Stimulated activated CD8-positive, alpha-beta memory T cell treated with anti-CD3 and anti-CD28 coated beads, Interleukin-4, amount 100 ng/mL, for 4 hours (primary cell): ENCODE measurements at places on chromosomes 7 and 10.

- no peak for DNase-seq
Observed at GRCh38 chr7:100825215-100825671, 2.1 kb downstream of the EPHB4 start.

GRCh38 chr10:115417585-115418265, 324.6 kb downstream of the ATRNL1 start:
- DNase-seq, result no peak

GRCh38 chr10:59016043-59016442, 160.4 kb upstream of the PHYHIPL start:
- no peak for DNase-seq

- DNase-seq, result no peak
Observed at GRCh38 chr7:45923290-45923689, 2.2 kb upstream of the IGFBP3 start.

GRCh38 chr10:21161090-21161625, 264.0 kb upstream of the NEBL start:
- DNase-seq, result no peak

GRCh38 chr7:102934701-102935100, 21.9 kb downstream of the LRRC17 start:
- DNase-seq, result no peak

- no peak for DNase-seq
Observed at GRCh38 chr10:67175354-67175753, 249.5 kb downstream of the LRRTM3 start.

DNA sequence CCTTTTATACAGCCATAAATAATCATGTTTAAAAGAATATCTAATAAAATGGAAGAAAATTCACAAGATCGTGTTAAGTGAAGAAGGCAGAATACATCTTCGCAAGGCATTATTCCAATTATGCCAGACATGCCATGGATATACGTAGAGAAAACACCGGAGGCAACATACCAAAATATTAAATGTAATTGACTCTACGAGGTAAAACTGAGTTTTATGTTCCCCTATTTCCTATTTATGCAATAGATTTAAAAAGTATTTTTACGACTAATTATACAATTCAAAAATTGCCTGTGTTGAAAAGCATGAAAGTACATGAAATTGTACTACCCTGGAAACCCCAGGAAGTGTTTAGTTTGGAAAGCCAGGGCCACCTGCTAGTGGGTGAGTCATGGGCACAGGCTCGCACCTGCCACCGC, 936 bp upstream of the REPIN1 start:
- DNase-seq, result no peak

DNA sequence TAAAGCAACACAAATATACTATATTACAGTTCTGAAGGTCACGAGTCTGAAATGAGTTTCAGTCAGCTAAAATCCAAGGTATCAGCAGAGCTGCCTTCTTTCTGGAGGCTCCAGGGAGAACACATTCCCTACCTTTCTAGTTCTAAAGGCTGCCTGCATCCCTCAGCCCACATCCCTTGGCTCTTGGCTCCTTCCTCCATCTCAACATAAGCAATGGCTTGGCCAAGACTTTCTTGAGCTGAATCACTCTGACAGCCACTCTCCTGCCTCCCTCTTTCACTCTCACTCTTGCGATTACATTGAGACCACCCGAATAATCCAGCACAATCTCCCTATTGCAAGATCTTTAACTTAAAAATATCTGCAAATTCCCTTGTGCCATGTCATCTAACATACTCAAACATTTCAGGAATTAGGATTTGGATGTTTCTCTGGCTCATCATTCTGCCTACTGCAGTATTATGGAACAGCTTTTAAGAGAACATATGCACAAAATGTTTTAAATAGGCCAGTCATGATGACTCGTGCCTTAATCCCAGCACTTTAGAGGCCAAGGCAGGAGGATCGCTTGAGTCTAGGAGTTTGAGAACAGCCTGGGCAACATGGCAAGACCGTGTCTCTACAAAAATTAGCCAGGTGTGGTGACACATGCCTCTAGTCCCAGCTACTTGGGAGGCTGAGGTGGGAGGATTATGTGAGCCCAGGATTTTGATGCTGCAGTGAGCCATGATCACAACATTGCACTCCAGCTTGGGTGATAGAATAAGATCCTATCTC, 144.2 kb upstream of the VSTM2A start:
- no peak for DNase-seq

- DNase-seq, result no peak
Observed at GRCh38 chr7:155526225-155526624, 20.1 kb downstream of the CNPY1 start.

- DNase-seq, result no peak
Observed at GRCh38 chr10:125475815-125476214, 207.1 kb downstream of the TEX36 start.

DNA sequence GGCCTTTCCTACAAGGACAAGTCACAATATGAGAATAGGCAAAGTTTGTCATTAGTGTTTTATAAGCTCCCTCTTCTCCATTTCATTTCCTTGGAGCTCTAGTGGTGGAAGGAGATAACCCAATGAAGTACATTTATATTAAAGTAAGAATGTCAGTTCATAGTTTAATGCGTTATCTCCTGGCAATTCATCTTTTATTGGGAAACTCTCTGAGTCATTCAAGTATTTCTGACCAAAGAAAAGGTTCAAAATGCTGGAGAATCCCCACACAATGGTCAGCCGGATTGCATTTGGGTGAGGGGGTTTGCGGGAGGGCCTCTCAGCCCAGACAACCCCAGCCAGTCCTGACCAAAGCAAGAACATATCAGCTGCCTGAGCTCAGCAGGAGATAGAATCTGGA, 321.5 kb upstream of the NRP1 start:
- DNase-seq, result no peak

GRCh38 chr10:96921655-96922054, 89.6 kb downstream of the LCOR start:
- DNase-seq, result no peak

DNA sequence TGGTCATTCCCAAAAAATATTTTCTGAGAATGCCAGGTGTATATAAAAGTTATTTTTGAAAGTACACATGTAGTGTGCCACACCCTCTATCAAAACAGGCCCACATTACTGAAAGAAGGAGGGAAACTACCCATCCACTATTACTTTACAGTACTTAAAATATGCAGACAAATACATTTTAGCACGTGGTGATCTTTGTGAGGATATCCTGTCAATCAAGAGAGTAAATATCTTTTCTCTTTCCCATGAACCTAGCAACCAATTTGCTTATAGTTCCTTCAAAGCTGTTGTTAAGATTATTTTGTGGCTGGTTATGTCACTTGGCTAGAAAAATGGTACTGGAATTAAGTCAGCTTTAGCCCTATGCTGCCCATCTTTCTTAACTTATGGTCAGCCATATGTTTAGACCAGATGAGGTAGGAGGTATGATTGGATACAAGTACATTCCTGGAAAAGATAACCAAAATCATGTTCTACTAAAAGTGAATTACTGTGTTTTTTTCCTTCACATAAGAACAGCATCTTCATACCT, 70.1 kb downstream of the AUTS2 start:
- DNase-seq, result no peak

GRCh38 chr10:132134241-132135052, 52.3 kb upstream of the DPYSL4 start:
- DNase-seq, result no peak

GRCh38 chr10:3708852-3709251, 76.2 kb downstream of the KLF6 start:
- no peak for DNase-seq

GRCh38 chr7:28408960-28409715, 3.2 kb upstream of the CREB5 start:
- DNase-seq, result peak; percentile 43

DNA sequence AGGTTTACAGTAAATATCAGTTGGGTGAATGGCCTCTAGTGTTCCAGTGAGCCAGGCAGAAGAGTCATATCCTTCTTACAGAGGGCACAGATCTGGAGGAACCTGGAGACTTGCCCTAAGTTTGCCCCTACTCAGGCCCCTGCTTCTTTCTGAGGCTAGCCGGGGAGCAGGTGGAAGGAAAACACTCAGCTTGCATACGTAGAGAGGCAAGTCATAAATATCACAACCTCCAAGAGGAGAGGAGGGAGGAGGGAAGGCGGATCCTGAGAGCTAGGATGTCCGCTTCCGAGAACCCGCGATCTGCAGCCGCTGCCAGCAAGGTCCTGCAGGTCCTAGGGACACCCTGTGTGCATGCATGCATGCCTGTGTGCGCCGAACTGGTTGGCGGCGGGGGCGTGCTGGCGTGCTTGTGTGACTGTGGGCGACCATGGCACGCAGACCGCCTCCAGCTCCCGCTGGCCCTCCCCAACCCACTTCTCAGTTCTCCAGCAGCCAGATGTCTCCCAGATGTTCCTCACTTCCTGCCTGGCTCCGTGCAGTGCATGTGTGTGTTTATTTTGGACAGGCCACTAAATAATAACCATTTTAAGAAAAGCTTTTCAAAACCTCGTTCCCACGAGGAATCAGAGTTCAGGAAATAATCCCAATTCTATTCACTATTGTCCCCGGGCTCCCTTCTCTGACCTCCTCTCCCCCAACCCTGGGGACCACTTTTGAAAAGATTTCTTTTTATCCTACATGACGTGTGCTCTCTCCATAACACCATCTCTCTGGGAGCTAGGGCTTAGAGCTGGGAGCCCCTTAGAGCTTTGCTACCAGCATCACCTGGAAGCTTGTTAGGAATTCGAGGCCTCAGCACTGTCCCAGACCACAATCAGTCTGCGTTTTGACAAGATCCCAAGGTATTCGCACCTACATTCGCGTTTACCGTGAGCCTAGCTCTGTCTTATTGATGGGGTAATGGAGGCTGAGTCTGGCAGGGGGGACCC, 32.4 kb downstream of the UNC5B start:
- DNase-seq, result no peak

GRCh38 chr10:122441961-122442360, 12.5 kb upstream of the ARMS2 start:
- no peak for DNase-seq

DNA sequence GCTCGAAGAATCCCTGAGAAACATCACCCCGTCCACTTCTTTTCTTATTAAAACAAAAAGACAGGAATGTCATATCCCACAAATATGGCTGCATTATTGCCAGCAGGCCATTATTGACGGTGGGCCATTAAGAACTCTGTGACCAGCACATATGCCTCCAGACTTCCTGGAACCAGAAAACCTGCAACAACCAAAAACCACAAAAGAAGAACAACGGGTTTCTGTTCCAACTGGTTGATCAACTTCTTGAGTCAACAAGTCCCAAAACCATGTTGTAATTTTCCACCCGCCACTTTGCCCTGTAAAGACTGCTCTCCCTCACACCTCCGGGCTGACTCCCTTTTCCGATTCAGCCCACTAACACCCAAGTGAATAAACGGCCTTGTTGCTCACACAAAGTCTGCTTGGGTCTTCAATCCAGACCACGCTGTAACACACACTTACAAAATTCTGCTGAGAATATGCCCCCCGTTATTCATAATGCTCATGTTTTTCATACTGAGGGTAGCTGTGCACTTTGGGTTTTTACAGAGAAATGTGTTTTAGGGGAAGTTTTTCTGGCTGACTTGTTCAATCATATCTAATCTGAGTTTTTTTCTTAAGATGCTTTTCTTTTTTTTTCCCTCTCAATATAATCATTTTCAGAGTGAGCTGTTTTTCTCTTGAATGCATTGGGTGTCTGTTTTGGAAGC, 20.7 kb downstream of the ZNF107 start:
- DNase-seq, result no peak

- no peak for DNase-seq
Observed at GRCh38 chr7:130398526-130399090, 18.3 kb downstream of the CPA1 start.

DNA sequence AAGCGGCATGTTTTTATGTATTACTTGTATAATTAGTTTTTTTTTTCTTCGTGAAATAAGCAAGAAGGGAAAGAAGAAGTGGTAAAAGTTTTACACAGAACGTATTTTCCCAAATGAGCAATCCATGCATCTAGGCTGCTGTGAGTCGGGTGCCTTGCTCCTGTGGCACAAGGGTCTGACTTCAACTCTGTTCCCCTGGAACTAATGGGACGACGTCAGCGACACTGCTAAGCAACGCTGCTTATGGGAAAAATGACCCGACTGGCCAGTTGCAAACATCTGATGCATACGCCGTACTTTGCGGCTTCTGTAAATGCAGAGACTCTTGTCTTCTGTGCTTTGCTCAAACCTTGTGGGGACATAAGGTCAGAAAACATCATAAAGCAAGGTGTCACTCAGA, 66.3 kb downstream of the MPP7 start:
- no peak for DNase-seq

GRCh38 chr7:5776894-5777660, 4.4 kb downstream of the RNF216 start:
- DNase-seq, result no peak

- DNase-seq, result no peak
Observed at GRCh38 chr10:131816941-131817700, 83.7 kb upstream of the PPP2R2D start.

DNA sequence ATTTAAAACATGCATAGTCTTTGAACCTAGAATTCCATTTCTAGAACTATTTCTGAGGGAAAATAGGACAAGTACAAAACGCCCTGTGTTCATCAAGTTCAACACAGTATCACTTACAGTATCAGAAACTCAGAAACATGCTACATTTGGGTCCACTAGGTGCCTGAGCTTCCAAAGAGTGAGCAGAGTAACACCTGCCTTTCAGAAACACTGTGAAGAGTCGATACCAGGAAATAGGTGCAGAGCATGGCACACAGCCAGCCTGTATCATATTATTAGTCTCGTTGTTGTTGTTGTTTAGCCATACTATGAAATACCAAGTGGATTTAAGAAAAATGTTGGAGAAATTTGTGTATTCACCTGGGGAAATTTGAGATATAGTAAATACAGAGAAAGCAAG, 392.1 kb upstream of the MGMT start:
- no peak for DNase-seq

- no peak for DNase-seq
Observed at GRCh38 chr7:3980300-3980643, 679.2 kb downstream of the SDK1 start.

DNA sequence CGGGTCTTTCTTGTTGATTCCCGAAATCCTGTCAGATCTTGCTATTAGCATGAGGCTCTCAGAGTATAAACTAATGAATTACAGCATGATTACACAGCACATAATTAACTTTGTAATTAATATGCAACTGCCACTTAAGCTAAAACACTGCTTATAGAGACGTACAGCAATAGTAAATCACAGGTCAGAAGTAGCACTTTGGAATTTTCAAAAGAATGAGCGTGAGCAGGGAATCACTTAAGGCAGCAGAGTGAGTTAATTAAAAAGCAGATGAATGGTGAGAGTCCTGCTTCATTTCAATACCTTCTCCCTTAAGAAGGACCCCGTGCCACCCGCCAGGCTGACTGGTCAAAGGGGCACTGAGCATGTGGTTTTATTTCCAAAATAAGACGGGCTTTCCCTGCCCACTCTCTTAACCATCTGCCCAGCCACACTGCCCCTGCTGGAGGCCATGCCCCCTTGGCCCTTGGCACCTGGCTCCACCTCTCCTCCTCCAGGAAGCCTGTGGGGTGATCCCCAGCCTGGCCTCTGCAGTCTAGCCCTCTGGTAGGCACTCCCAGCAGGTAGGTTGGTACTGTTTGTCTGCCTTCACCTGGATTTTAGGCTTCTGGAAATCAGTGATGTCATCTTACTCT, 117.8 kb downstream of the ZMIZ1 start:
- DNase-seq, result no peak
